IMR-90 (cell line): ENCODE measurements at places on chromosomes 1 and 21. TPM values are rescaled to one million over a fixed set of nuclear protein-coding genes. Genes with fewer than 3 reads are reported as not detected.

CFAP298 gene
- 8.1 and 16.1 TPM in 2 replicates for total RNA-seq

HRNR gene
- total RNA-seq: not detected in 2 replicates

TRAF3IP3 gene
- total RNA-seq: 0.18 TPM in 1 of 2 replicates, not detected in the other

RGS1 gene
- not detected in 2 replicates for total RNA-seq

OR2L8 gene
- not detected in 2 replicates for total RNA-seq

LMOD1 gene
- 44.4 and 53.2 TPM in 2 replicates for total RNA-seq

FAM72D gene
- total RNA-seq: 0.72 and 0.83 TPM in 2 replicates

C1orf141 gene
- not detected in 2 replicates for total RNA-seq

CFHR5 gene
- total RNA-seq: not detected in 2 replicates

ITSN1 gene
- total RNA-seq: 56.4 and 62.0 TPM in 2 replicates

FCRL4 gene
- not detected in 2 replicates for total RNA-seq

MAN1A2 gene
- 29.4 and 60.8 TPM in 2 replicates for total RNA-seq

PKLR gene
- not detected in 2 replicates for total RNA-seq

KLF17 gene
- total RNA-seq: 0.28 and 0.36 TPM in 2 replicates

S100A3 gene
- 1.4 and 2.9 TPM in 2 replicates for total RNA-seq

LEFTY2 gene
- total RNA-seq: not detected in 2 replicates

DNA sequence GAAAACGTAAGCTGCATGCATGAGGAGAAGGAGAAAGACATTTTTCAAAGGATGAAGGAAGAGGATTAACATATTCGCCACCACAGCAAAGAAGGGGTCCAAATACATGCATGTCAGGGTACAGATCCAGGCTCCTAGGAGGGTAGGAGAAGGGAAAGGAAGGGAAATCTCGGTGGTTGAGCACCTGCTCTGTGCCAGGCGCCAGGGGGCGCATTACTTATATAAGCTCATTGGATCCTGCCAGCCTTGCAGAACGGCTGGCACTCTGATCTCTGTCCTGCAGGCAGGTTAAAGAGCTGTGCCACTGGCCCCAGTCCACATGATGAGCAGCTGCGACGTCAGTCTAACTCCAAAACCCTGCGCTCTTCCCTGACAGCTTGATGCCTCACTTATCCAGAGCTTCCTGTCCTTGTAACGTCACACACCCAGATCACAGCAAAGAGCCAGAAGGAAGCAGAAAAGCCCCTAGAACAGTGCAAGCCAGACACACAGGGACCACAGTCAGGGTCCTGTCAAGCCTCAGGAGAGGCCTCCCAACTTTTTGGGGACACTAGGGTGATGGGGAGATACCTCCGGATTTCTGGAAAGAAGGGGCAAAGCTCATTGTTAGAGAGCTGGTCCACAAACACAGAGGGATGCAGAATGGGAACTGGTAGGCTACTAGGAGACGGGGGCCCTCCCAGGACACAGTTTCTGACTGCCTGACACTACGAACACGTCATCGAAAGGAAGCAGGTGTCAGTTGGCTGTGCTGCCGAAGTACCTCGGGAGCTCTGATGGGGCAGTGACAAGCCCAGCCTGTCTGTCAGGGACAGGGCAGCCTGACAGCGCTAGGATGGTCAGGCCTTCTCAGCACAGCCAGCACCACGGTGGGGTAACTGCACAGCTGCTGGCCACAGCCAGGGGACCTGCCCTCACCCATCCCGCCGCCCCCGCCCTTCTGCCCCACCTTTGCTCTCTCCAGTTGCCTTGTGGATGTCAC lies 99.1 kb downstream of the BEND5 start:
- DNase-seq: peak; percentile 41

DNA sequence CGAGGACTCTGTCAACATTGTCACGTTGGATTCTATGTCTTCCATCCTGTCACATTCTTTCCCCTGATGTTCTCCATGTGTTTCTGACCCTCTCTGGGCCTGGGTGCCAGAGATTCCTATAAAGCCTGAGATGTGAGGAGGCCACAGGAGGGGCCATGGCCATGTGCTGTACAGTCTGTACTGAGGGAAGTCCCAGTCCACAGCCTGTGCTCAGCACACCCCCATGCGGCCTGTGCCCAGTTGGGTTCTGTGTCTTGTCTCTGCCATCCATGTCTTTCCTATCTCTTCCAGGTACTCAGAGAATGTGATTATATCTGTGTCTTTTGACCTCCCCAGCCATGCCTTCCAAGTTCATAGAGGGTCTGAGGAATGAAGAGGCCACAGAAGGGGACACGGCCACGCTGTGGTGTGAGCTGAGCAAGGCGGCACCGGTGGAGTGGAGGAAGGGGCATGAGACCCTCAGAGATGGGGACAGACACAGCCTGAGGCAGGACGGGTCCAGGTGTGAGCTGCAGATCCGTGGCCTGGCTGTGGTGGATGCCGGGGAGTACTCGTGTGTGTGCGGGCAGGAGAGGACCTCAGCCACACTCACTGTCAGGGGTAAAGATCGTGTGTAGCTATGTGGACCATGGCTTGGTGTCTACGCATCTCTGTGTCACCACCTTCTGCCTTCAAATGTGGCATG lies 86.1 kb downstream of the OBSCN start:
- DNase-seq: no peak

GRCh38 chr21:39728341-39728740 lies 16.6 kb upstream of the IGSF5 start:
- DNase-seq: no peak

- DNase-seq: no peak
These were observed at the start of gene GRIK1 for GRCh38 chr21:29939924-29940275. TSS of gene GRIK1 (minus strand) at chr21:29939996.

- DNase-seq: no peak
These were observed 940 bp upstream of the PLA2G2C start for GRCh38 chr1:20187103-20187812.

DNA sequence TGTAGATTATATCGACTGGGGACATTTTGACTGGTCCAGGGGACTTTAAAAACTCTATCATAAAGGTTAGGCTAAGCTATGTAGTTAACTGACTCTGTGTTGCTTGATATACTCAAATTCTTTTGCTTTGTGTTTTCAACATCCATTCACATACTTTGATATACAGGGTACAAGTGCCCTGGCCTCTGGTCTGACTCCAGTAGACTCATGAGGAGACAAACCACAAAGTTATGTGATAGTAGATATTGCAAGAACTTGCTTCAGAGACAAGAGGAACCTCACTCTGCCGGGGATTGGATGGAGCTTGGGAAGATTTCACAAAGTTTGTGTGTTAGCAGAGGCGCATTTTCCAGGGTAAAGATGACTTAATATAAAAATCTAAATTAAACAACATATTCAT lies 1.3 kb downstream of the GORAB start:
- peak; percentile 70 for DNase-seq

- DNase-seq: peak; percentile 15
These were observed 186.4 kb downstream of the ZBTB18 start for GRCh38 chr1:244237445-244237844.

DNA sequence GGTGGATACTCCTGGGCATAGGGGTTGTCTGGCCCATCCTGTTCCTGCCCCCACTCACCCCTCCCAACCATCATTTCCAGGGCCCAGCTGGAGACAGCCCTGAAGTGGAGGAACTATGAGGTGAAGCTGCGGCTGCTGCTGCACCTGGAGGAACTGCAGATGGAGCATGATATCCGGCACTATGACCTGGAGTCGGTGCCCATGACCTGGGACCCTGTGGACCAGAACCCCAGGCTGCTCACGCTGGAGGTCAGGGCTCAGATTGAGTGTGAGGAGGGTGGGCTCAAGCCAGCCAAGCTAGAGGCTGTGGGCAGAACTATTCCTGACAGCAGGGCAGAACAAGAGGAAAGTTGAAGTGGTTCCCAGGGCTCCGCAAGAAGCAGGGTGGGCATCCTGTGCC lies 14.2 kb downstream of the RHOC start:
- no peak for DNase-seq

GRCh38 chr1:29593601-29594382 lies 357.5 kb downstream of the PTPRU start:
- DNase-seq: no peak

GRCh38 chr1:161506336-161507223 lies 1.3 kb downstream of the FCGR2A start:
- DNase-seq: peak; percentile 54

GRCh38 chr1:14520514-14521163 lies 77.8 kb upstream of the KAZN start:
- no peak for DNase-seq

DNA sequence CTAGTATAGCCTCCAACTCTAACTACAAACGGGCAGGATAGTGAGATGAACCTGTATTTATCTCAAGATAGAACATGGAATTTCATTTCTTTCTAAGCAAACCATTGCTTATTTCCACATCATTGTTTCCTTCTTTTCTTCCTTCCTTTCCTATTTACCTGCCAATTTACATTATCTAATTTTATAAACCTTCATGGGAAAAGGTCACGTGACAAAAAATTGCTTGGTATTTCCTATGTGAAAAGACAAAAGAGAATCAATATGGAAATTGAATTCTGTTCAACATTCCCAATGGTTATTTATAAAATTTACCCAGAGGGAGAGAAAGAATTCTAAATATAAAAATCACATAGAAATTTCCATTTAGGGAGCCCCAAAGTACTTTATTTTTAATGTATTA lies 22.4 kb upstream of the RBM15 start:
- DNase-seq: no peak

- peak; percentile 46 for DNase-seq
These were observed 39.8 kb downstream of the TGFBR3 start for GRCh38 chr1:91846007-91846638.

DNA sequence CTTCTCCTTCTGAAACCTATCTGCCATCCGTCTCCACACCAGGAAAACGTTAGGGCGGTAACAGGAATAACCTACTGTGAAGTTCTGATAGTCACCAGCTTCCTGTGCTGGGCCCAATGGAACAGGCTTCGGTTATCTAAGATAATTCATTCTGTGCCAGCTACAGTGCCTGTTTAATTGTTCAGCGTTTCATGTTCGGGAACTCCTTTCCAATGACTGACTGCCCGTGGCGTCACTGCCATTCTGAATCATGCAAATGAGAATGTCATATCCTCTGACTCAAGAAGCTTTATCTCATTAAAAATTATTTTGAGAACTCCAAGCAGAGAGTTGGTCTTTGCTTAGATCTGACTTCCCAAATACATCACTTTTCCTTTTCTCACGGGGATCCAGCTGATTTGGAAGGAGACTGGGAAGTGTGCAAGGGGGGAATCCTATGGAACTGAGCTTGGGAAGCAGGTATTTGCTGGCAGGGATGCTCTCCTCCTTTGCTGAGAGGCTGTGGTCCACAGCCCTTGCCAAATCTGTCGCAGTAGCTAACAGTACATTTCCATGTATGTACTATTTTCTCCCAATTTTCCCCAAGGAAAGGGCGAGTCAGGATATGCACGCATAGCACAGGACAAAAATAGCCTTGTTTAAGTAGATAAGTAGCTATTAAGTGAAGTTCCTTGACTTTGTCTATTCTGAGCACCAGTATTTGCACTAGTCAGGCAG lies 358.7 kb downstream of the LTN1 start:
- DNase-seq: peak; percentile 95

GRCh38 chr1:10735563-10736305 lies 60.7 kb downstream of the CASZ1 start:
- no peak for DNase-seq

GRCh38 chr1:228271701-228272251 lies 63.9 kb downstream of the OBSCN start:
- no peak for DNase-seq

GRCh38 chr1:12539320-12539704 lies 78.7 kb downstream of the DHRS3 start:
- no peak for DNase-seq

DNA sequence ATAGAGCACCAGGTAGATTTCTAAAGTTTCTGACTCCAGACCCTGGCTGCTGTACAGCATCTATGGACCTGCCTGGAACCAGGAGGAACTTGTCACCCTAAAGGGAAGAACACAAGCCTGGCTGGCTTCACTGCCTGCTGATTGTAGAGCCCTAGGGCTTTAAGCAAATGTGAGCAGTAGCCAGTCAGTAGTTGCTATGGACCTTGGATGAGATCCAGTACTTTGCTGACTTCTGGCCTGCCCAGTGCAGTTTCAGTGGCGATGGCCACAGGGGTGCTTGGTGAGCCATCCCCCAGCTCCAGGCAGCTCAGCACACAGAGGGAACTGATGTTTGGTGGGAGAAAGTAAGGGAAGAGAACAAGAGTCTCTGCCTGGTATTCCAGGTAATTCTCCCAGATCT lies 68.4 kb downstream of the ATP6V1G3 start:
- no peak for DNase-seq

GRCh38 chr1:41353744-41354143 lies 7.5 kb upstream of the FOXO6 start:
- DNase-seq: no peak

- no peak for DNase-seq
These were observed 403.6 kb downstream of the RRAGC start for GRCh38 chr1:38455829-38456530.

DNA sequence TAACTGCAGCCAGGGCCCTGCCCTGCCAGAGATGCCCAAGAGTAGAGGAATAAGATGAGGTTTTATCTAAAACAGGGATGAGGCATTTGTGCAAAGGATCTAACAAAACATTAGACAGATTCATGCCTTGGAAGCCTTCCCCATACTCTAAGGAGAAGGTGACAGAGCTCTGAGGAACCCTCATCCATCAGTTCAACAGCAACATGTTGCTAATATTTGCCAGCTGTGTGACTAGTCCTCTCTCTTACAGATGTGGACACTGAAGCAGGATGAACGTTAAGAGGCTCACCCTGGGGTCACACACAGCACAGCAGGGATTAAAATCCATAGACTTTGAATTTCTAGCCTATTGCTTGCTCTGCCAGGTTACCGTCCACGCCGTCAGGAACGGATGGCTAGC lies 99.0 kb downstream of the ZBTB18 start:
- DNase-seq: peak; percentile 32
